ENCODE measurements at places on chromosomes 6 and 20.
A peak's percentile ranks its signal among the peaks of the same experiment; 100 is the strongest.

- DNase-seq, result no peak
Measured at GRCh38 chr6:104682722-104683643, 176.7 kb downstream of the HACE1 start.

DNA sequence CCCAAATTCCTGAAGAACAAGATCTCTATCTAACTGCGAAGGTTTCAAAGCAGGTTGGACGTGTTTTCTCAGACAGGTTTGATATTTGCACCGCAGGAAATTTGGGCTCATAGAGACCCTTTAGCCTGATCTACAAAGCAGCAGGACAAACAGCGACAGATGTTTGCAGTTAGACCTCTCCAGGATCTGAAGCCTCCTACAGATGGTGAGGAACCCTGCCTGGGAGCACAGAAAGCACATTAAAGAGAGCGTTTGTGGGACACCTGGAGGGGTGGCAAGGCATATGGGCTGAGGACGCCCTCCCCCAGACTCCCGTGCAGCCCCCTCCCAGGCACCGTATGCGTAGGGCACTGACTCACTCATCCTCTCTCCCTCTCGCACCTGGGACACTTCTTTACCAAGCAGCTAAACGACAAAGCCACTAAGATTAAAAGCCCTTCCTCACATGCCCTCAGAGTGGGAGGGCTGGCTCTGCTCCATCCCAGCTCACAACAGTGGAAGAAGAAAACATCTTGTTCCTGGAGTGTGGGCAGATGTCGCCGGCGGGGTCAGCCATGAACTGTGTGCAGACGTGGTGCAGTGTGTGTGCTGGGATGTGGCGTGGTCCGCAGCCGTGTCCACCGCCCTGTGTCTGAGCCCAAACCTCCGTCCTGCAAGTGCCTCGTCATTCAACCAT is 249.7 kb upstream of the AFDN start:
- DNase-seq, result no peak

- DNase-seq, result no peak
Measured at GRCh38 chr20:48287021-48287494, 501.8 kb upstream of the SULF2 start.

DNA sequence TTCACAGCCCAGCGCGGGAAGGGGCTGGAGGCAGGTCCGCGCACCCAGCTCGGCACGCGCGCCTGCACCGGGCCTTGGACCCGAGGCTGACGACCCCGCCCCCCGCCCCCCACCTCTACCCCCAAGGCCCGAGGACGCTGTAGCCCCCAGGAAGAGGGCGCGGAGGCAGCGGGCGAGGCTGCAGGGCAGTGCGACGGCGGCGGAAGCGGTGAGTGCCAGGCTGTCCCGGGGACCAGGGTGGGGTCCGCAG is 1.2 kb downstream of the LIME1 start:
- DNase-seq, result no peak

DNA sequence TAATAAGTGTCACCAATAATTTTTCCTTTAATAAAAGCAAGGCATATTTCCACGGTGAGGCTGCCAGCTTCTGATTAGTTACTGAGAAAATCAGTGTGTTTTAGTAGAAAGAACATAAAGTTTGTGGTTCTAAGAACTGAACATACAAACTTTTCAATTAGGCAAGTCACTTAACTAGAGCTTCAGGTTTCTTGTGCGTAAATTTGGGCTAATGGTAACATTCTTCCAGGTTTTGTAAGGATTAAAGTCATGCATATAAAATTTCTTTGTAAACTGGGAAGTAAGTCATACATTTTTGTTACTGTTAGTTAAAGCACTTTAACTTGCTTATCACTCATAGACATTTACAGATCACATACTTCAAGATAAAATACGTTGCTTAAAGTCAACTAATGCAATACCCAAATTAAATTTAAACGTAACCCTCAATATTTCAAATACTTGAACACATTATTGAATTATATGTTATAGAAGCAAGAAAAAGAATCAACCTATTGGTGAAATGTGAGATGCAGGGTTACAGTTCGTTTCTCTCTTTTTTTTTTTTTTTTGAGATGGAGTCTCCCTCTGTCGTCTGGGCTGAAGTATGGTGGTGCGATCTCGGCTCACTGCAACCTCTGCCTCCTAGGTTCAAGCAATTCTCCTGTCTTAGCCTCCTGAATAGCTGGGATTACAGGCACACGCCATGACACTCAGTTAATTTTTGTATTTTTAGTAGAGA is 327.3 kb upstream of the NOX3 start:
- no peak for DNase-seq

DNA sequence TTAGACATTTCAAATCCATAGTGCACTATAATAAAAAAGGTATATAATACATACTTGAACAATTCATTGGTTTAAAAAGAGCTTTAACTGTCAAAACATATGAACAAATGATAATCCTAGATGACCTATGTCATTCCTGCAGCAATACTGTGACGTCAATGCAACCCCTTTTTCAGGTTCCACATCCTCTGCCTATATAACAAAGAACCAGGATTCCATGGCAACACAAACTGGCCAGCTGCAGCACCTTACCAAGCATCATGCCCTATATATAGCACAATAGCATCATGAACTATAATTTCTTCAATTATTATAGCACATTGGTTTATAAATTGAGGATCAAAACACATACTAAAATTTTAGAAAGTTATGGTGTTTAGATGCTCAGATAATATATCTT is 578 bp upstream of the PTCHD4 start:
- no peak for DNase-seq

GRCh38 chr20:11853359-11853758 is 64.3 kb upstream of the BTBD3 start:
- no peak for DNase-seq

- peak; percentile 68 for DNase-seq
Measured at GRCh38 chr20:3781153-3781910, at the start of gene SPEF1. Gene SPEF1 (minus strand): TSS chr20:3781448. CDS start chr20:3781287, 161 bp downstream.

DNA sequence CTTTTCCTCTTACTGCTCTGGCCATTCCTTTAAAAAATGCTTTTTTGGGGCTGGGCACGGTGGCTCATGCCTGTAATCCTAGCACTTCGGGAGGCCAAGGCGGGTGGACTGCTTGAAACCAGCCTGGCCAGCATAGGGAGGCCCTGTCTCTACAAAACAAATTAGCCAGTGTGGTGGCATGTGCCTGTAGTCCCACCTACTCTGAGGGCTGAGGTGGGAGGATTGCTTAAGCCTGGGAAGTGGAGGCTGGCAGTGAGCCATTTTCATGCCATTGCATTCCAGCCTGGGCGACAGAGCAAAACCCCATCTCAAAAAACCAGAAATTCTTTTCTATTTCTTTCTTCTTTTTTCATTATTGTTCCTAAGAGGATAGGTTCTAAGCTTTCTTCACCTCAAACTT is 36.9 kb upstream of the RNF144B start:
- no peak for DNase-seq

GRCh38 chr6:9766240-9766915 is 648.5 kb downstream of the TFAP2A start:
- DNase-seq, result peak; percentile 45

- no peak for DNase-seq
Measured at GRCh38 chr20:689348-689747, 13.7 kb upstream of the SCRT2 start.

DNA sequence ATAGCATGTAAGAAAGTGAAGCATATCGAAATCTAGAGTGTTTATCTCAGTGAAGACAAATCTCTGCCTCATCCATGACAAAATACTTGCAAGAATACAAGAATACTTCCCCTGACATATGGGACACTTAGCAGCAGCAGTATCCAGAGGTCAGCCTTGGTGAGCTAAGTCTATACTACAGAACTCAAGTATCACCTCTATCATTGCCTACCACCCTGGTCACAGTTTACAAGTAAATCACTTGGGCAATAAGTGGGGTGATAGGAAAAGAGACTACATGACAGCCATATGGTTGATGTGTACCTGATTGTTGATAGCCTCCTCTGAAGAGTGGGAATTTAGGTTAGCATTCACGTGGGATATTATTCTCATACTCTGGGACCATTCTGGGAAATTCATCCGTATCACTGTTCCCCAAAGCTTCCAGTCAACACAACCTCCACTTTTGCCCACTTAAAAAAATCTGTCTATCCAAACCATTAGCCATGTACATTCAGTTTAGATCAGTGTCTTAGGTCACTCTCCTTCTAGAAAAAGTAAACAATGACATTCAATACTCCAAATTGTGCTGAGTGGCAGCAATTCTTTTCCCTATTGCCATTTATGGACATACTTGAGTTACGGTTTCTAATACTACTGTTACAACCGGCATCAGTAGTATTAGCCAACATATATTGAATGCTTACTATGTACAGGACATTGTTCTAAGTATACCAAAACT is 118.2 kb upstream of the PRSS16 start:
- DNase-seq, result no peak

- DNase-seq, result no peak
Measured at GRCh38 chr20:61045091-61045490, 207.0 kb upstream of the CDH4 start.

DNA sequence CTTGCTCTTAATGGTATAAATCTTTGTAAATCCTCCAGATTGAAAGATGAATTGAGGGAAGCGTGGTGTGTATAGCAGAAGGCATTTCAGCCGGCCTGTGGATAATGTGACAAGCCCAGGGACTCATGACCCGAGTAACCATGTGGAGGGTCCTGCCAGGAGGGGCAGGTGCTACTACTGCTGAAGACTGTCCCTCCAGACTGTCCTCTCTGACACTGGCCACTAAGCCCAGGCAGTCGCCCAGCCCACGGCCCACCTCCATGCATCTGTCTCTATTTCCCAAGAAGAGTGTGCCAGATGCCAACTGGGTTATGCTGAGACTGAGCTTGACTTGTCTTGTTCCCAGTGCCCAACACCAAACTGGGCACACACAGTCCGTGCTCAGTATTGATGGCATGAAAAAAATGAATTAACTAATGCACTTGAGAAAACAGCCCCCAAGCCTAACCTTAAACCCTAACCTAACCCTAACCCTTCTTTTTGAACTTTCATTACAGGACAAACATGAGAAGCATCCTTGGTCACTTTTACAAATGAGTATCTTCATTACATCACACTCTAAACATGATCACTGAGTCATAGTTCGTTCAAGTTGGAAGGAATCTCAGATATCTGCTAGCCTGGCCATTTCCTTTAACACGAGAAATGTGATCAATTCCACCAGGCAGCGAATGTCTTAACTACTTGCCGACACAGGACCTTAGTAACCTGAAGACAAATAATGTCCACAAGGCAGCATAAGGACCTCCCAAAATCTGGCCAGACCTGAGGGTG is 182.2 kb upstream of the RREB1 start:
- no peak for DNase-seq

GRCh38 chr6:44697327-44697726 is 309.8 kb downstream of the CDC5L start:
- no peak for DNase-seq

GRCh38 chr20:37808233-37809070 is 94.5 kb upstream of the VSTM2L start:
- DNase-seq, result no peak

DNA sequence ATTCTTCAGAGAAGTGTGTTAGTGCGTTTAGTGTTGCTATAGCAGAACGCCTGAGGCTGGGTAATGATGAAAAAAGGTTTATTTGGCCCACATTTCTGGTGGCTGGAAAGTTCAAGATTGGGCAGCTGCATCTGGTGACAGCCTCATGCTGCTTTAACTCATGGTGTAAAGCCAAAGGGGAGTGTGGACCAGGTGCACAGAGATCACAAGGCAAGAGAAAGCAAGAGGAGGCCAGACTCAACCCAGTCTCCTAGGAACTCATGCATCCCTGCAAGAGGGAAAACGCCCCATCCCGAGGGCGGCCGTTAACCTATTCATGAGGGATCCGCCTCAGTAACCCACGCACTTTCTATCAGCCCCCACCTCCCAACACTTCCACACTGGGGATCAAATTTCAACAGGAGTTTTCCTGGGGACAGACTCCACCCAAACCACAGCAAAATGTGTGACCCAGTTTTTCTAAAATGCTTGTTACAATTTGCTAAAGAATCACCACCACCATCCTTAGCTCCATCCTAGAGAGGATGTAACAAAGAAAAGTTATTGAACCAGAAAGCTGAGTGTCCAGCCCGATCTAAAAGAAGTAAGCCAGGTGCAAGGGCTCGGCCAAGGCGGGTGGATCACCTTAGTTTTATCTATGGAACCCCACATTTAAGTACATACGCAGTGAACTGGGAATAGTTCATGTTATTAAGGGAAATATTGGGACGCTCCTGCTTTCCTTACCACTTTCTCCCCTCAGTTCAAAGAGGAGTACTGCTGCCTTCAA is 164.8 kb downstream of the QKI start:
- DNase-seq, result no peak

- DNase-seq, result no peak
Measured at GRCh38 chr6:68134796-68135195, 500.3 kb upstream of the ADGRB3 start.

GRCh38 chr6:74041420-74041819 is 345.4 kb downstream of the CD109 start:
- no peak for DNase-seq

DNA sequence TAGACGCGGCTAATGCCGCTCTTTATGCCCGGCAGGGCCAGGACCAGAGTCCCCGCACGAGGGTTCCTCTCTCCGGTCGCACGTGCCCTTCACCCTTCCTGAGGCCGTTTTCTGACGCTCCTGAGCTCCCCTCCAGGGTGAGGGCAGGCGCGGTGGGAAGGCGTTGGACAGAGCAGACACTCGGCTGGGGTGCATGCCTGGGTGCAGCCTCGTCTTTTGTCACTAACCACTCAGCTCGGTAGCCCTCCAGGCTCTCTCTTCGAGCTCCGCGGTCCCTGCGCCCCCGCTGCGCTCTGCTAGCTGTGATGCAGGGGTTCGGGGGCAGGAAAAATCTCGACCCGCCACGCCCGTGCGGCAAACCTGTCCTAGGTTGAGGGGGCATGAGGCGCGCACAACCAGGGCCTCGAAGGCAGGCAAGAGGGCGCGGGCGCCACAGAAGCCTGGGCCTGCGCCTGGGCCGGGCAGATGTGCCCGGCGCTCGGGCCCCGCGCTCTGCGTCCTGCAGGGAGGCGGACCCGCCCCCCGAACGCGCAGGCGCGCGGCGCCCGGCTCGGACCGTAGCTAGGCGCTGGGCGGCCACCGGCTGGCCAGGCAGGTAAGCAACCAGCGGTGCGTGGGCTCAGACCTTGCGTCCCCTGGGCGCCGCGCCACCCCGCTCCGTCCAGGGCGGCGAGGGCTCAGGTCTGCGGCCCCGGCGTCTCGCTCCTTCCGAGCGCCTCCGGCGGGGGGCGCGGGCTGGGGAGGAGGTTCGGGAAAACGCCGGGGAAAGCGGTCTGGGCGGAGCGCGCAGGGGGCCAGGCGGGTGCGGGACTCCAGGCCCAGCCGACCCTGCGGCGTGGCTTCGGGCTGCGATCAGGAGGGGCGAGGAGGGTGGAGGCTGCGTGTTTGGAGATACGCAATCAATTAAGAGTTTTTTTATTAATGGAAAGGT is at the start of gene L3MBTL1:
Gene L3MBTL1 (plus strand): TSS at position 548 of the 931 bp plus-strand sequence. CDS start 5,807 bp downstream, outside the sequence.
- DNase-seq, result no peak

DNA sequence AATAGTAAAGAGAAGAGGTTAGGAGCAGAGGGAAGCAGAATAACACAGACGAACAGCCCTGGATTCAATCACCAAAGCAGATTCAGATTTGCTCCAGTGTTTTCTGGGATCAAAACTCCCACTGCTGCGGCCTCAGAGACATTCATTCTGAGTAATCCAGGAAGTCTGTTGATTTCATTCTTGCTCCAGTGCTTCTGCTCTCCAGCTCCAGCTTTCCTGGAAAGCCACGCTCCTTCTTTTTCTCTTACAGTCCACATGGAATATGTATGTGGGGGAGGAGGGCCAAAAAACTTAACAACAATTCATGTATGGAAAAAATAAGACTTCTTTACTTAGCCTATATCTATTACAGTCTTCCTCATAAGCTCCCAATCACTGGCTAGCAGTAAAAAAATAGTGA is 26.4 kb upstream of the UST start:
- no peak for DNase-seq

GRCh38 chr6:63742060-63742459 is 106.5 kb downstream of the PHF3 start:
- no peak for DNase-seq

GRCh38 chr6:139472351-139473015 is 98.0 kb upstream of the CITED2 start:
- no peak for DNase-seq
